ENCODE measurements at places on chromosomes 7 and 10. TPM values are rescaled to one million over a fixed set of nuclear protein-coding genes. Genes with fewer than 3 reads are reported as not detected.
A peak's percentile ranks its signal among the peaks of the same experiment; 100 is the strongest.

- DNase-seq, result no peak
These were observed 176.5 kb upstream of the CCZ1B start for GRCh38 chr7:7002418-7003062.

GRCh38 chr7:115471891-115472290 lies 550.0 kb downstream of the MDFIC start:
- DNase-seq, result no peak

DNA sequence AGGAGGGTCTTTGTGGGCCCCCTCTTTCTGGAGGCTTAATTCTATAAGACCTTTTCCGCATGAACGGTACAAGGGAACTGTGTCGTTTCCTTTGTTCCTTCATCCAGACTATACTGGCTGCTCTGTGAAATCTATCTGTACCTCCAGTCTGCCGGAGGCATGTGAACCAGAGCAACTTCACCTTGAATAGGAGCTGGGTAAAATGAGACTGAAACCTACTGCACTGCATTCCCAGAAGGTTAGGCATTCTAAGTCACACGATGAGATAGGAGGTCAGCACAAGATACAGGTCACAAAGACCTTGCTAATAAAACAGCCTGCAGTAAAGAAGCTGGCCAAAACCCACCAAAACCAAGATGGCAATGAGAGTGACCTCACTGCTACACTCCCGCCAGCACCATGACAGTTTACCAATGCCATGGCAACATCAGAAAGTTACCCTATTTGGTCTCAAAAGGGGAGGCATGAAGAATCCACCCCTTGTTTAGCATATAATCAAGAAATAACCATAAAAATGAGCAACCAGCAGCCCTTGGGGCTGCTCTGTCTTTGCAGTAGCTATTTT lies 36.8 kb upstream of the INPP5F start:
- DNase-seq, result no peak

GRCh38 chr7:8200717-8201116 lies 61.2 kb downstream of the ICA1 start:
- DNase-seq, result no peak

GRCh38 chr10:131743190-131744151 lies 157.3 kb upstream of the PPP2R2D start:
- no peak for DNase-seq

DNA sequence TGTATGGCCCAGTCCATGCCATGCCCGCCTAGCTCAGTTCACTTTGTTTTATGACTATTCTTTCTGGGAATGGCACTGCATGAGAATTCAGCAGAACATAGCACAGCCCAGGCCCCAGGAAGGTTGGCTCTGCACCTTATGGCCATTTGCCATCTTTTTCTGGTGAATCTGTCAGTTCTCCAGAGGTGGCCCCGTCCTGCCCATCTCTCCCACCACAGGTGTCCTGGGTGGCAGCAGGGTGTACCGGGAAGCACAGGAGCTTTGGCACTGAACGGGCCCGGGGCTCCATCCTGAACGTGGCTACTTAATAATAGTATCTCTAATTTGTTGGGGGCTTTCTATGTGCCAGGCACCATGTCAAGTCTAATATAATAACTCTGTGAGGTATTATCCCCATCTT lies 24.7 kb downstream of the GOLGA7B start:
- no peak for DNase-seq

DNA sequence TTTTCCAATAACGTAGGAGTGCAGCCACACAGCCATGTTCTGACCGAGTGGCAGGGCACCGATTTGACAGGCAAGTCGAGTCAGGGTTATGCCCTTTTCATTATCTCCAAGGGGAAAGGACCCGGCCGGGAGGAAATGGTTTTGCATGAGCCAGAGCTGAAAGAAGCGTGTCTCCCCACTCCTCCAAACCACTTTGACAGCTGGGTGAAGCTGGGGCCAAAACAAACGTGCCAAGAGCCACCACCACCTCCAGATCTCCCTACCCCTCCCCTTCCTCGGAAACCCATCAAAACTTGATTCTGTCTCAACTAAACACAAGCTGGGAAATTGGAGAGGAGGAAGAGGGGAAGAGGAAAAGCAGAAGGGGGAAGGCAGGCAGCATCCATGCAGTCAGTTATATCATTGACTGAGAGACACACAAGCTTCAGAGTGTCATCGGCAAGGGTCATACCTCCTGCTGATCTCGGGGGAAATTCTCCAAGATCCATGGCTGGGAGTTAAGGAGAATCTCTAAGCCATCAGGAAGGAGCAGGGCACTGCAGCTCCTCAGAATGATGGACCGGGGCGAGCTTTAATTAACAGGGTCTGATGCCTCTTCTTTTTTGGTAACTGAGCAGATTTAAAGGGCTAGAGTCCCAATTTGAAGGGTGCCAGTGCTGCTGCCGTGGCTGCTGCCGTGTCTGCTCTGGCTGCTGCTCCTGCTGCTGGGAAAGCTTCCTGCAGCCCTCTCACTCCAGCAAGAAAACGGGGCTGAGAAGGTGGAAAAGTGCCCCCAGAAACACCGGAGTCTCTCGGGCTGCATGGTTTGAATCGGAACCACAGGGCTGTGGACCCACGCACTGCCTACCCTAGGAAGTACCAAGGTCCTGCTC lies 34.7 kb upstream of the CALN1 start:
- DNase-seq, result no peak

DNA sequence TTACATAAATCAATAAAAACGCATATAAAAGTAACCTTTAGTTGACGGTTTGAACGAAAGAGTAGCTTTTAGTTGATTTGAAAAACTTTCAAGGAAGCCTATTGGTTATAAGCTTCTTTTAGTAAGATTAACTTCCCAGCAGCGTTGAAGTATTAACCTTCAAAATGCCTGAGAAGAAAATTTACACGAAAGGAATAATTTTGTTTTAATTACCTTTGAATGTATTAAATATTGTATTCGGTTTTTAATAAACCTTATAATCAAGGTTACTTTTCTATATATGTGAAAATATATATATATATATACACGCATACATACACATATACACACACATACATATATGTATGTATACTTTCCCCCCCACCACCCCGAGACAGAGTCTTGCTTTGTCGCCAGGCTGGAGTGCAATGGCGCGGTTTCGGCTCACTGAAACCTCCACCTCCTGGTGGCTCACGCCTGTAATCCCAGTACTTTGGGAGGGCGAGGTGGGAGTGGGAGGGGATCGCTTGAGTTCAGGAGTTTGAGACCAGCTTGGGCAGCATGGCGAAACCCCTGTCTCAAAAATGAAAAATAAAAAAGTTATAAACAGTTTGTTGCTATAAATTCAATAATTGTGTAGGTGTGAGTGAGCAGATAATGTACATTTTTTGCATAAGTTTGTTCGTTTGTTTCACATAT lies 57.6 kb upstream of the EZH2 start:
- peak; percentile 72 for DNase-seq

DNA sequence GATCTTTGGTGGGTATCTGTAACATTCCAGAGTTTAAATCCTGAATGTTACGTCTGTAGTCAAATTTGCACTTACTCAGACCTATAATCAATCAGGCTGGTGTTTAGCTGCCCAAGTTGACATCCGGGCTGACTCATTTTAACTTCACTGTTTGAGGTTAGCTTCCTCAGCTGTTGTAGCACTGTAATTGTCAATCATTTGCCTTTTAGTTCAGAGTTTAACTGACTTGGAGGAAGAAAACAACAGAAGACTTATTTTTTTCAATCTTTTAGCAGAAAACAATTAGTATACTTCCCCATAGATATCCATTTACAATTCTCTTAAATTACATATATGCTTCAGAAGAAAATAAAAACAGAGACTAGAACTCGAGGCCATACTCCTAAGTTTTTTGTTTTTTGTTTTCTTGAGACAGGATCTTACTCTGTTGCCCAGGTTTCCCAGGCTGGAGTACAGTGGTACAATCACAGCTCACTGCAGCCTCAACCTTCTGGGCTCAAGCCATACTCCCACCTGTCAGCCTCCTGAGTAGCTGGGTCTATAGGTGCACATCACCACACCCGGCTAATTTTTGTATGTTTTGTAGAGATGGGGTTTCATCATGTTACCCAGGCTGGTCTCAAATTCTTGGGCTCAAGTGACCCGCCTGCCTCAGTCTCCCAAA lies 38.5 kb upstream of the LRRC17 start:
- no peak for DNase-seq

GRCh38 chr7:154795014-154795413 lies 207.9 kb downstream of the PAXIP1 start:
- no peak for DNase-seq

DNA sequence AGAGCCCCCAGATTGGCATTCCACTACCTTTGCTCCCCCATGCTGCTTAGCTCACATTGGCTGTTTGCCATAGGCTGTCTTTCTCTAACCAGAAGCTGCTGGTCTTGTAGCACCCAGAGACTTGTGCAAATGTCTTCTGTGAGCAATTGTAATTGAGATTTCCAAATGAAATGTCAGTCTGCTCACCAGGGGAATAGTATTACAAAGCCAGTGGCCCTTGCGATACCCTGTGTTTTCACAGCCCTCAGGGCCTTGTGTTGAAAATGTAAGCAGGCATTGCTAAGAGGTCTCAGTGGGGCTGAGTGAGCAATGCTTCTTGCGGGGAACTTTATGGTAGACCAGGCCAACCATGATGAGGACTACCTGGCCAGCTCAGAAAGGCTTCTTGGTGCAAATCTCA lies 746.5 kb downstream of the LRMDA start:
- DNase-seq, result no peak

GRCh38 chr7:146926841-146927240 lies 810.2 kb downstream of the CNTNAP2 start:
- DNase-seq, result no peak

DNA sequence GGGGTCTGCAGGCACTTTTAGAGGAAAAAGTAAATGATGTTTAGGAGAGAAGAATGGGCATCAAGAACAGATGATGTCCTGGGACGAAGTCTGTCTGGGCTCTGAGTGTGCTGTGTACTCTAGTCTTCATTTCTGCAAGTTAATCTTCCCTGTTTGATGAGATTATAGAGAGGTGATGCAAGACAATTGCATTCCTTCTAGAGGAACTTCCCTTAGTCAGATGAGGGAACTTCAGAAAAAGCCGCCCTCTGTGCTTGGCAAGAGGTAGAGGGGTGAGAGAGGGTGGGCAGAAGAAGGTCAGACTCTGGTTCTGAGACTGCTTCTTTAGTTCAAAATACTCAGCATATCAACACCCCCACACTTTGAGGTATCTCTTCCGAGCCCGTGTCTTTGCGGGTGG lies 797.9 kb downstream of the LRMDA start:
- DNase-seq, result no peak

GRCh38 chr10:125016611-125017202 lies 74.8 kb downstream of the ZRANB1 start:
- DNase-seq, result no peak

GRCh38 chr10:77974396-77975074 lies 48.0 kb upstream of the DLG5 start:
- DNase-seq, result no peak

DNA sequence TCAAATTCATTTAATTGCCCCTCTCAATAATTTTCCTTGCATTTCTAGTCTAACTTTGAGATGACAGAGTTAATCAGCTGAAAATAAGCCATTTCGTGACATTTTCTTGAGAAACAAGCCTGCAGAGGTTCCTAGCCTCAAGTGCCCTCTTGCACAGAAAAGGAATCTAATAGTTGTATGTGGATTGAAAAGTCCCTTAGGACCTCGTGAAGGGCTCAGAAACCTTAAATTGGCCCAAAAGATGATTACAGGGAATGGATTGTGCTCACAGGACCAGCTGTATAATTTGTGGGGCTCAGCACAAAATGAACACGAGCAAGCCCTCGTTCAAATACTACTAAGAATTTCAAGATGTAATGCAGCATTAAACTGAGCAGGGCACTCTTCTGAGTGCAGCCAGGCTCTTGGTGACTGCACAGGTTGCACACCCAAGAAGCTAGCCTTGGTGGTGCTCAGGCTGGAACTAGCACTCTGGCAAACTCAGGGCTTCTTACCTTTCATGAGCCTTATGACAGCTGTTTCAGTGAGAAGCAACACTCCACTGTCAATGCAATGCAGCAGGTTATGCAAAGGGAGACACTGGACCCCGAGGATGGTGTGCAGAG lies 102.2 kb downstream of the GSAP start:
- no peak for DNase-seq

DNA sequence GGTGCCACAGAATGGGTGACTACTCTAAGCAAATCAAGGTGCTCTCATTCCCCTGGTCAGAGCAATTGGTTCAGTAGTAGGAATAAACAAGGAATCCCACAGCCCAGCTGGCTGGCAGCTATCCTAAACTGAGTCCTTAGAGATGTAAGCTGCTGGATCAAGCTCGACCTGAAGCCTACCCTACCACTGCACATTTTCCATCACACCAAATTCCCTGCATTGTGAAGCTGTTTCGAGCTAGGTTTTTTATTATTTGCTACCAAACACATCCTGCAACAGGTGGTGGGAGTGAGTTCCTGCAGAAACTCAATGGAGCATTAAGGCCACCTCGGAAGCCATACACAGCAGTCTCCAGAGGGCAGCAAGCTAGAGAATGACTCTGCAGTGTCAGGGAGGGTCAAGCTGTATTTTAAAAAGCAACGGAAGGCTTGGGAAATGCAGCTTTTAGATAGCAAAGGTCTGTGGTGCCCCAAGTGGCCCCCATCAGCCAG lies 33.7 kb upstream of the TNRC18 start:
- DNase-seq, result no peak

GRCh38 chr10:31317171-31317570 lies 1.8 kb upstream of the ZEB1 start:
- DNase-seq, result no peak

GRCh38 chr7:151732834-151733592 lies 143.9 kb downstream of the PRKAG2 start:
- no peak for DNase-seq

GRCh38 chr10:110837418-110838171 lies 34.1 kb upstream of the PDCD4 start:
- DNase-seq, result no peak

FKBP9 gene
- total RNA-seq, result not detected

FZD8 gene
- 0.18 TPM for total RNA-seq

UBE2H gene
- 35.5 TPM for total RNA-seq

TSPAN15 gene
- 1.3 TPM for total RNA-seq

NACAD gene
- total RNA-seq, result 0.09 TPM

AGK gene
- total RNA-seq, result 30.4 TPM

CFAP58 gene
- total RNA-seq, result 1.3 TPM

CCDC186 gene
- total RNA-seq, result 9.0 TPM

CRTAC1 gene
- total RNA-seq, result not detected

SPDYE2B gene
- total RNA-seq, result not detected

ABCC2 gene
- 1.2 TPM for total RNA-seq

PLEKHS1 gene
- not detected for total RNA-seq

MINDY3 gene
- total RNA-seq, result 15.9 TPM

CFAP46 gene
- total RNA-seq, result not detected
